ENCODE measurements at places on chromosomes 2 and 18.

DNA sequence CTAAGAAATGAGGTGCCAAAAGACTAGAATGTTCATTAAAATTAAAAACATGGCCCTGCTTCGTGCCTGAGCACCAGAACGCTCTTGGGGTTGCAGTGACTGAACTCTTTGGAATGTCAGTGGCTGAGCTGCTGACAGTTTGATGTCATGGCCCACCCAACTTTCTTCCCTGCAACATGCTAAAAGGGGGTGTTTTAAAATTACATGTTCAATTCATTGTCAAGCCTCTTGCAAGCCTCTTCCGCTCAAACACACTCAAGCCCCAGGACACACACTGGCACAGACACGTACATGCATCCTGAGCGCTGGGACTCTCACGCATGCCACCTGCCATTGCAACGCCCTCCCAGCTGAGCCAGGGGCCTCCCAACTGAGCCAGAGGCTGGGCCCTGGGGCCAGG is 12.6 kb downstream of the RUFY4 start:
- DNase-seq, result no peak

GRCh38 chr2:231342061-231342711 is 53.3 kb upstream of the B3GNT7 start:
- DNase-seq, result no peak

DNA sequence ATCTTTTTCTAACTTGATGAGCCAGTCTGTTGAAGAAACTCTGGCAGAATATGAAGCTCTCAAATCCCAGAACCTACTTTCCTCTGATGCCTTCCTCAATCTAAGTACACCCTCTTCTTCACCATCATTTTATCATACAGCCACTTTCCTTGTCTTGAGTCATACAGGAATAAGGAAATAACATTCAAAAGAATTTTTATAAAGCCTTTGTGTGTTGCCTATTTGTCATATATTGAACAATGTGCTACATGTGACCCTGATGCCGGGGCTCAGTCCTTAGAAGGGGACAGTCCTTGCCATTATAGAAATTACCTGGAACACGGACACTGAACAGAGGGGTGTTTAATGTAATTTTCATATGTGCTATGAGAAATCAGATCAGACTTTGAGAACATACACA is 27.4 kb downstream of the RAPGEF4 start:
- no peak for DNase-seq

DNA sequence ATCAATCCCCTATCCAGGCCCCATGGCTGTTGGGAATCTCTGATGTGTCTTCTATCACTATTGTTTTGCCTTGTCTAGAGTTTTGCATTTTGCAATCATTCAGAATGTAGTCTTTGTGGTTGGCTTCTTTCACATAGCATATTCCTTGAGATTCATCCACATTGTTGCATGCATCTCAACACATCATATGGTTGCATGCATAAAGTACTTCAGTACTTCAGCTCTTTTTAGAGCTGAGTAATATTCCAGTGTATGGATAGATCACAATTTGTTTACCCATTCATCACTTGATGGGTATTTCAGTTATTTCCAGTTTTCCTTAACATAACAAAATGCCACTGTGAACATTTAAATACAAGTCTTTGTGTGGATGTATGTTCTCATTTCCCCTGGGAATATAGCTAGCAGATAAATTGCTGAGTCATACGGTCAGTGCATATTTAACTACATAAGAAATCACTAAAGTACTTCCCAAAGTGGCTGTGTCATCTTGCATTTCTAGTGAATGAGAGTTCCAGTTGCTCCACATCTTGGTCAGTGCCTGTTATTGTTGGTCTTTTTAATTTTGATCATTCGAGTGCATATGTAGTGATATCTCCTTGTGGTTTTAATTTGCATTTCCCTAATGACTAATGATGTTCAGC is 138.8 kb downstream of the BCL11A start:
- DNase-seq, result no peak

DNA sequence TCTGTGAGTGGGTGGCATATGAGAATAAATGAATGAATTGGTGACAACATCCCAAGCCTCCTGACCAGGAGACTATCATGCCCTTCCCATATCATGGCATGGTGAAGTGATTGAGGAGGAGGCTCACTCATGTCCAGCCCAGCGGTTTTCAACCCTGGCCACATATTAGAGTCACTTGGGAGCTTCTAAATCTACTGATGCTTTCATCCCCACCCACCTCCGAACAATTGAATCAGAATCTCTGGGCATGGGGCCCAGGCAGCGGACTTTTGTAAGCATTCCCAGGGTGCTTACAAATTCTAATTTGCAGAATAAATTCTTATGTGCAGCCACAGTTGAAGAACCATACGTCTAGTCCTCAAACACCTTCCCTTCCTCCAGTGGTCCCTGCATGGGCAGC is 81.7 kb upstream of the SEC11C start:
- DNase-seq, result no peak

DNA sequence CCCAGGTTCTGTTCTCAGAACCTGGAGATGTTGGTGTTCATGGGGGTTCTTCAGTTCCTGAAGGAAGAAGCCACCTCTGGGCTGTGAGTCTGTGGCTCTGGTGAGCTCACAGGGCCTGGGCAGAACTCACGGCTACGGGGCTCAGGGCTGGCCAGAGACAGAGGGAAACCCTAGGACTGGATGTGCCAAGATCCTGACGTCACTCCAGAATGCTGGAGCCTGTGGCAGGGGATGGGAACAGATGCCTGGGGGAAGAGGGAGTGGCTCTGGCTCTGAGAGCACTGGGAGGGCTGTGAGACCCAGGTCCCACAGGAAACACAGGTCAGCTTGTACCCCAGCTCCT is at the start of gene OTOF:
OTOF (minus strand) TSS at position 214 of the 343 bp plus-strand sequence.
- no peak for DNase-seq

GRCh38 chr2:46096260-46096659 is 200.9 kb upstream of the EPAS1 start:
- DNase-seq, result no peak

GRCh38 chr2:86806059-86806857 is 15.5 kb upstream of the CD8A start:
- no peak for DNase-seq

DNA sequence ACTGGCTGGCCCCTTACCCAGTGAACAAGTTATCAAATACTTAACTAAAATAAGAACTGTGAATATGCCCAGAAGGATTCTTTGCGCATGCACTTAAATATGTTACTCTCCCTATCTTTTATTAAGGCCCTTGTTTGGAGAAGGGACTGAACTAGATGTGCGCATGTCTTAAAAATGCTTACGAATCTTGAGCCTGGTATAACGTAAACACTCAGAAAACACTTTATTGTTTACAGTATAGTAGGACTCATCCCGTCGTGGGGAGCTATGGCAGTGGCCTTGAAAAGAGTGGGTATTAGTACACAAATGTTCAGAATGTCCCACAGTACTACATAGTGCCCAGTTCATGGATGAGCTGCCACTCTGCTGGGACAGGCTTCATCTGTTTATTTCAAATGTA is 75.9 kb upstream of the MAP4K3 start:
- DNase-seq, result no peak

DNA sequence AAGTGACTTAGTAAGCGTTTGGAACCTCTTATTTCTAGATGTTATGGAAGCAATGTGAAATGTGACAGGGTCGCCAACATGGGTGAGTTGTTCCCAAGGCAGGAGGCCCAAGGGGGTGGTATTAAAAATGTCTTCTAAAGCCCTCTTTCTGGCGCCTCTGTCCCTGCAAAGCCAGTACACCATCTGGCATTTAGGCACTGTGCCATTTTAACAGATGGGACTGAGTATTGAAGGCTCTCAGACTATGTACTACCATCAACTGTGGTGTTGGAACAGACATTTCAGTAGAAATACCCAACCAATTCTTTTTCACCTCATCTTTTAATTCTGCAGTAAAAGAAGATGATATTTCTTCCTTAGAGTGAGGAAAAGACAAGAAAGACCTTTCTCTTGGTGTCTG is 384.5 kb upstream of the MMADHC start:
- no peak for DNase-seq

DNA sequence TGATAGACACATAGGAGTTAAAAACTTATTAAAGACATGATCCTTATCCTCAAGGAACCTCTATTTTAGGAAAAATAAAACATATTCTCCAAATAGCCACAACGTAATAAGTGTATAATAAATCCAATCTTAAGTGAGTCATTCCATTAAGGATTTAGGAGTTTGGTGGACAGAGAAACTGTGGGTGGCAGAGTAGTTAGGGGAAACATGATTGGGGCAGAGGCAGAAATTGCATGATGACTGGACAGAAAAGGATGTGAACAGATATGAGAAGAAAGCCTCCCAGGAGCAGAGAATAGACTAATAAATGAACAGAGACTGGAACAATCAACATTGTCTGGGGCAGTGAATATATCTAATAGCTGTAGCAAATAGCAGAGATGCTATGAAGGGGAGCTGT is 48.1 kb upstream of the SIGLEC15 start:
- DNase-seq, result no peak

DNA sequence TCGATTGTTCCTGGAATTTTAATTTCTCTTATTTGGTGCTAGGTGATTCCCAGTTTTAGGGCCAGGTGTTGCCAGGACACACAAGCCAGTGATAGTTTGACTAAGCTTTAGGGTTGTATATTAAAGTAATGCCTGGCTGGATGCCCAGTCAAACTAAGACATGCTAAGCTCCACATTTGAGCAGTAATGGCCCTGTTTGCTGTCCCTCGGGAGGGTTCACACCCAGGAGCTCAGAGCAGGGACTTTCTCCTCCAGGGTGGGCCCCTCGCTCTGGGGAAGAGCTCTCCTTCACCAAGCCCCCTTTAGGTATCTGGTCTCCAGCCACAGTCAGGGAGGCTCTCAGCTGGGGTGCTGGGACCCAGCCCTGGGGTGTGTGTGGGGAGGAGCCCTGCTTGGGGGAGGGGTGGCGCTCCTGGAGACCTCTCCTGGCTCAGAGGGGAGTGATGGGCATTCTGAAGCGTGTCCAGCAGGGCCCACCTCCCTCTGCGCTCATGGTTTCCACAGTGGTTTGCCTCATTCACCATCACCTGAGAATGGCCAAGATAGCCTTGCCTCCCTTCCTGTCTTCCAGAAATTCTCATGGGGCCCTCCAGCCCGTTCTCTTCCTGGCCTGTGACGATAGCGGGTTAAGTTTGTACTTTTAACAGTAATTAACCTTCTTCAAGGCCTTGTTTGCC is 31.7 kb downstream of the INPP4A start:
- DNase-seq, result no peak

DNA sequence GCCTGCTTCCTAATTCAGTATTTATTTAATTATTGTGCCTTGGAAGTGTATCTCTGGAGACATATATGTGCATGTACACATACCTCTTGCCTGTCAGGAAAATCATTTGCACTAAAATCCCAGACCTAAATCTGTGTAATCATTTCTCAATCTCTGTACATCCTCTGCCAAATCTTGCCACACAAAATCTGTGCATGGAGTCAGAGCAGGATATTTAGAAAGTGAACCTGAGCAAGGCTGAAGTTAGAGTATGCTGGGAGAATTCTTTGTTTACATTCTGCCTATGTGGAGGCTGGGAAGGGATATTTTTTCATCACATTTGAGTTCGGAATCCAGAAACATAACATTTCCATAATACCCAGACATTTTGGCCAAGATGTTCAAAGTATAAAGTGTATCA is 9.3 kb downstream of the XRCC5 start:
- DNase-seq, result no peak

Measured in SIG-M5 (cell line).